ENCODE measurements at places on chromosomes 5 and 9.
A peak's percentile ranks its signal among the peaks of the same experiment; 100 is the strongest.

GRCh38 chr5:145497052-145497451 lies 338.1 kb downstream of the PRELID2 start:
- DNase-seq = no peak

DNA sequence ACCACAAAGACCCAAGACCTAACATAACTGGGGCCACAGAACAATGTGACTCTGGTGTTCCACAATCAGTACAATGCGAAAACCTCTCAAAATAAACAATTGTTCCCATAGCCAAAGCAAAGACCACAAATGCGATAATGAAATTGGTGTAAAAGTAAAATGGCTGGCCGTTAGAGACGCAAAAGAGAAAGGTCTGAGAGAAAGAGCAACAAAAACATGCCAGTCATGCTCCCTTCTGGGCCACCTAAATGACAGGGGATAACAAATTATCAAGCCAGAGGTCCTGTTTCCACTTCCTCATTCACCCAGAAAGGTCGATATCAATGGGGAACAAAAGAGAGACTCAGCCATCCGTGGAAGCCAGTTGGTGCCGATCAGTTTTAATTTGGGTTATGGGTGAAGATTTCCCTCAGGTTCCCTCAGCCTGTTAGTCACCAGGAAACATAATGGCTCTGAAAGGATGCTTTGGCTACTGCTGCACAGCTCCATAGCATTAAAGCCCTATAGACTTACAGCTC lies 9.2 kb upstream of the CFAP95 start:
- DNase-seq = no peak

DNA sequence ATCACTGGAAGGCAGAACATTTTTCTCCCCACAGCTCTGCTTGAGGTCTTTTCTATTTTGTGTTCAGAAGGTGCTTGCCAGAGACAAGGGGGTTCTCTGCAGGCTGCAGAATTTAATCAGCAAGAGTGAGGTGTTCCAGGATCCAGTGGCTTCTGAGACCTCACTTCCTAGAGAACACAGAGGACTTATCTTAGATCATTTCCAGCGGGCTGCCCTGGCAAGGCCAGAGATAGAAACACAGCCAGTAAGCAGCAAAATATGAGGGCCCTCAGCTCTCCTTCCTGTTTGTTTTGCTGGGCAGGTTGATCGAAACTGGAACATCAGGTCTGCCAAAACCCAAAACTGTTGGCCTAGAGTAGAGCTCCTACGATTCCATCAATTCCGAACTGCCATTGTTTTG lies 187.3 kb downstream of the DIRAS2 start:
- DNase-seq = no peak

GRCh38 chr5:102453716-102454115 lies 45.1 kb downstream of the SLCO6A1 start:
- no peak for DNase-seq

DNA sequence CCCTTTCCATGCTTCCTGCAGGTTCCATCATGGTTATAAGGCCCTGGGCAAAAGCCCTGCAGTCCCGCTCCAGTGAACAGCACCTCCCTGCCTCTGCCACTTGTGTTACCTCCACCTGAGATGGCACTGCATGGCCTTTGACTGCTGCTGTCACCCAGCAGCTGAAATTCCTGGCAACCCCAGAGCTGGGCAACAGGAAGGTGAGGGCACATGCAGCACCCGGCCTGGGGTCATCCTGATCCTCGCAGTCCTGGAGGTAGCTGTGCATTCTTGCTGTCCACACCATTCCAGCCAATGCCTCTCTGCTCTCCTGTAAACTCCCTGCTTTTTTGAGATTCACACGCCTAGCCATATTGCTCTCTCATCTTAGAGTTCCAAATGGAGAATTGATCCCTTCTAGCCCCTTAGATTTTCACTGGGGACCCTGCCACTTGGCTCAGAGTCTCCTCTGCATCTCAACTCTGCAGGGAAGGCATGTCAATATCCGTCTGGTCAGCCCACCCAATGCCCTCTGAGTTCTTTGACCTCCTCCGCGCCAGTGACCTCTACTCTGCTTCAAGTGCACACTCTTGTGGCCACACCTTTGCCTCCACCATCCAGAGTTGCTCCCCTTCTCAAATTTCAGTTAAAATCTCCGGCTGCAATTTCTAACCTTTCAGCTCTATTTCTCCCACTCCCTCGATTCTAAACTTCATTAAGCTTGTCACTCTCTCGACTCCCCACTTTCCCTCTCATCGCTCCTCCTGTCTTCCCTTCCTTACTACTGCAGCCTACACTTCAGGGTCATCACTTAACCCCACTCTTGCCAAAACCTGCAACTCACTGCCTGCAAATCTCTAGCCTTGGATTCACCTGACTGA lies 93.4 kb downstream of the ANKH start:
- no peak for DNase-seq

GRCh38 chr5:92962752-92963151 lies 618.3 kb downstream of the NR2F1-AS1 start:
- peak; percentile 22 for DNase-seq

DNA sequence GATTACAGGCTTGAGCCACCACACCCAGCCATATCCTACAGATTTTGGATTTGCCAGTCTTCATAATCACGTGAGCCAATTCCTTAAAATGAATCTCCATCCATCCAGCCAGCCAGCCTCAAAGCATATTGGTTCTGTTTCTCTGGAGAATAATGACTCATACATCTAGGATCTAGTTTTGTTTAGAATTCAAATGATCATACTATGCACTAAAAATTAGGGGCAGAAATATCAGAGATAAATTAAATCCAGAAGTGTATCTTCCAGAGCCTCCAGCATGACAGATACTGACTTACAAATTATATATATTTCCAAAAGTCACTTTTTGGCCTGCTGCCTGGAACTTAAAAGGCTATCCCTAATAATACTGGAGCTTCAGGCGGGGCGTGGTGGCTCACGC lies 119.1 kb upstream of the NR5A1 start:
- no peak for DNase-seq

DNA sequence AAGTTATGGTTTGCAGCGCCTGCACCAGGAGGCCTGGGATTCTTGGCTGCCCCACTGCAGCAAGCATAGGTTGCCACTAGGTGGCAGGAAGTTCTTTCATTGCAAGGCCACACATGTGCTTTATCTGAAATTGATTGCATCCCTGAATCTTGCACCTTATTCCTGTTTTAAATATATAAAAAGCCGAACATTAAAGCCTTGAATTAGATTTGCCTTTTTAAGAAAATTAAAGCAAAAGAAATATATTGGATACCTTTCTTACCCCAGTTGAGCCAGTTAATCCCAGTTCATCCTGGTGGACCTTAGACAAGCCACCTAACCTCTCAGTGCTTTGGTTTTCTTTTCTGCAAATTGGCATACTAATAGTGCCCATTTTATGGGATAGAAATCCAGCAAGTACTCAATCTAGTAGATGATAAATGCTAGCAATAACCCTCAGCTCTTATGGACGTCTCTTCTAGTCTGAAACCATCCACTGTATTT lies 6.3 kb upstream of the TRMT10B start:
- DNase-seq = peak; percentile 16

GRCh38 chr5:131757830-131758519 lies 38.8 kb downstream of the FNIP1 start:
- DNase-seq = no peak

DNA sequence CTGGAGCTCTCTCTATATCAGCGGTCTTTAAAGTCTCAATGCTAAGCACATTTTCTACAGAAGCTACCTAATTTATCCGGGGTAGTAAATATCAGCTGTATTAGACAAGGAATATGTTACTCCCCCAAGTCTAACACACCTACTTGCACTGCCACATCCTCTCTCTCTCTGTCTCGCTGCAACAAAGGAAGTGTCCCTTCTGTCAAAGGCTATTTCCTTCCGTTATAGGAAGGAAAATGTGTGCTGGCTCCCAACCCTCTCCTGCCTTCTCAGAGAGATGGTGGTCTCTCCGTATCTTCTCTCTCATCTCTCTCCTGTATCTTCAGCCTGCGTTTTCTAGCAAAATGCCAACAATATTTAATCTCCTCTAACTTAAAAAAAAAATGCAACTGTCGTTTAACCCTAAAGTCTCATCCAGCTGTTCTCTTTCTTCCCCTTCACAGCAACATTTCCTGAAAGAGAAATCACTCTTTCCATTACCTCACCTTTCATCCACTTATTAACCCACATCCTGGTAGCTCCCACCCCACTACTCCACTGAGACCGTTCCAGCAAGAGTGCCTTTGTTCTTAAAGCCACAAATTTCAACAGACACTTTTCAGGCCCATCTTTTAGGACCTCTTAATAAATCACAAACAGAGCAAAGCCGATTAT lies 2.3 kb downstream of the TTF1 start:
- no peak for DNase-seq

- DNase-seq = no peak
These were observed 558.5 kb upstream of the PTGER4 start for GRCh38 chr5:40121236-40121635.

DNA sequence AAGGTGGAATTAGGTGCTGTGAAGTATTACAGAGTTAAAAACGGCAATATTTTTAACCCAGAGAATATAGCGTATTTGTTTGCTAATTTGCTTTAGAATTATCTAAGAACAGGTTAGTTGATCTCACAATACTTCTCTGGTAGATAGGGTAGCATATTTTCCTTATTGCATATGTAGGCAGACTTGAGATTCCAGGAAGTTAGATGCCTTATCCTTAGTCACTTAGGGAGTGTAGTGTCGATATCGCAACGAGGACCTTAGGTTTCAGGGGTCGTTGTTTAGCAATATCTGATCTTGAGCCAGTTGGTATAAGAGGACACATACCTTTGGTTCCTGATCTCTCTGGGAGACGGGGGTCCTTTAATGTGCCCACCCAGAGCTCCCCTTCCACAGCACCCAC lies 28.5 kb upstream of the IL6ST start:
- DNase-seq = no peak

- DNase-seq = no peak
These were observed 4.0 kb upstream of the PLAC8L1 start for GRCh38 chr5:146109379-146109778.

GRCh38 chr5:115962565-115963402 lies 509 bp downstream of the LVRN start:
- no peak for DNase-seq

- DNase-seq = no peak
These were observed 626.6 kb upstream of the SGCD start for GRCh38 chr5:155700333-155700732.

GRCh38 chr9:78296201-78296892 lies 578 bp upstream of the PSAT1 start:
- DNase-seq = peak; percentile 65

DNA sequence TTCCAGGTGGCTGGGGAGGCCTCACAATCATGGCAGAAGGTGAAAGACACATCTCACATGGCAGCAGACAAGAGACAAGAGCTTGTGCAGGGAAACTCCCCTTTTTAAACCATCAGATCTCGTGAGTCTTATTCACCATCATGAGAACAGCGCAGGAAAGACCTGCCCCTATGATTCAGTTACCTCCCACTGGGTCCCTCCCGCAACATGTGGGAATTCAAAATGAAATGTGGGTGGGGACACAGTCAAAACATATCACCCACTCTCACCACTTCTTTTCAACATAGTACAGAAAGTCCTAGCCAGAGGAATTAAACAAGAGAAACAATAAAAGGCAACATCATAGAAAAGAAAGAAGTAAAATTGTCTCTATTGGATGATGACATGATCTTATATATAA lies 223.4 kb upstream of the SLC24A2 start:
- no peak for DNase-seq

DNA sequence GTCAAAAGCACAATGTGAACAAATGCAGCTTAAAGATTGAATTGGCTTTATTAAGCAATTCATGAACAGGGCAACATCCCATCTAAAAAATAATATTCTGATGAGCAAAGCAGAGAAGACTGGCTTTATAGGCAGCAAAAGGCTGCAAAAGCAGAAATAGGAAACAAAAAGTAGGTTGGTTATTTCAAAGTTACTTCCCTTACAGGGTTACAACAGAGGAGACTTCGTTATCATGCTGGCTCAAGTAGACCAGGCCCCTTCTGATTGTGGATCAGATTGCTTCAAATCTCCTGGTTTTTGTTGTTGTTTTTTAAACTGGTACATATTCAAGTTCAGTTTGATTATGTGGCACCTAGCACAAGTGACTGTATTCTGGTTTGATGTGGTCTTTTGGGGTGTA lies 73.1 kb downstream of the MAN2A1 start:
- DNase-seq = no peak

DNA sequence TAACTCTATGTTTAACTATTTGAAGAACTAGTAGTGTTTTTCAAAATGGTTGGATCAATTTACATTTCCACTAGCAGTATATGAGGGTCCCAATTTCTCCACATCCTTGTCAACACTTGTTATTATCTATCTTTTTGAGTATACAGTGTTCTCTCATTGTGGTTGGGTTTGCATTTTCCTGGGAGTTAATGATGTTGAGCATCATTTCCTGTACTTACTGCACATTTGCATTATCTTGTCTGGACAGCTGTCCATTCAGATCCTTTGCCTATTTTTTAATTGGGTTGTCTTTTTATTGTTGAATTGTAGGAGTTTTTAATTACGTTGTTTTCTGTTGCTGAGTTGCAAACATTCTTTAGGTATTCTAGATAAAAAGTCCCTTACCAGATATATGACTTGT lies 103.4 kb upstream of the LRRTM2 start:
- no peak for DNase-seq

- DNase-seq = no peak
These were observed 141.8 kb upstream of the MAST4 start for GRCh38 chr5:66454186-66455078.

DNA sequence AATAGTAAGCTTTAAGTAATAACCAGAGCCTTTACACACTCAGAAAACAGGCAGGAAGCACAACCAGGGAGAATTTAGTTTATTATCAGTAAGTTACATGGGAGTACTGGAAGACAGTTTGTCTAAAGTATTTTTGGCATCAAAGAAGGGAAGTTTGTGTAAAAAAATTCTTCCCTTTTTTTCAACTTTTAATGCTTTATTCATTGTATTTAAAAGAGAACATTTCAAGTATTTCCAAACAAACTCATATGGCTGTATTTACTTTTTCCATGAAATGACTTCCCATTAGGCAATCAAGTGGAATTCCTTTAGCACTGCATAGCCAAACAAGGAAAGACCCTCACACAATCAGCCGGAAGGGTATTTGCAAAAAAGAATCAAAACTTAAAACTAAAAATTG lies 26.7 kb downstream of the RNF145 start:
- DNase-seq = no peak

GRCh38 chr9:130756037-130756436 lies 62.5 kb downstream of the EXOSC2 start:
- DNase-seq = no peak

- DNase-seq = no peak
These were observed 71.6 kb downstream of the CFAP90 start for GRCh38 chr5:7779019-7780005.

- DNase-seq = no peak
These were observed 551.9 kb downstream of the PRELID2 start for GRCh38 chr5:145283141-145283810.

DNA sequence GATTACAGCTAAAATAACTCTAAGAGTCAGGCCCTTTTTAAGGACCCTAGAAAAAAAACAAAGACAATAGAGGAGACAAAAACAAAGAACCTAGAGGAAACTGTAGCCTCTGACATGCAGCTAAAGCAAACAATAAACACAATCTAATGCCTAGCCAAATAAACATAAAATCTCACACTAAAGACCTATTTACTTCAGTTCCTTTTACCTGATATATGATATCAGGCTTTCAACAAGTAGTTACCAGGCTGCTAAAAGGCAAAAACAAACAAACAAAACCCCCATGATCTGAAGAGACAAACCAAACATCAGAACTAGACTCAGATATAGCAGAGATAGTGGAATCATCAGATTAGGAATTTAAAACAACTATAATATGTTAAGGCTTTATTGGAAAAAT lies 226.5 kb upstream of the POU5F2 start:
- DNase-seq = no peak

- no peak for DNase-seq
These were observed 24.0 kb upstream of the RNF130 start for GRCh38 chr5:180095545-180095944.

- no peak for DNase-seq
These were observed 11.5 kb downstream of the NR2F1-AS1 start for GRCh38 chr5:93569300-93570160.

Measured in NCI-H2107 (cell line).